Endothelial cell (in vitro differentiated cells): ENCODE measurements at places on chromosomes 7 and 10. TPM values are rescaled to one million over a fixed set of nuclear protein-coding genes. Genes with fewer than 3 reads are reported as not detected.

The GIMAP5 gene
- 220 TPM for total RNA-seq

The CFAP43 gene
- total RNA-seq, result 0.56 TPM

The OR2A12 gene
- not detected for total RNA-seq

The HOXA6 gene
- not detected for total RNA-seq

The CYP51A1 gene
- 109 TPM for total RNA-seq

The TMEM270 gene
- total RNA-seq, result not detected

The ATAD1 gene
- 38.0 TPM for total RNA-seq

The IMPDH1 gene
- 7.5 TPM for total RNA-seq

DNA sequence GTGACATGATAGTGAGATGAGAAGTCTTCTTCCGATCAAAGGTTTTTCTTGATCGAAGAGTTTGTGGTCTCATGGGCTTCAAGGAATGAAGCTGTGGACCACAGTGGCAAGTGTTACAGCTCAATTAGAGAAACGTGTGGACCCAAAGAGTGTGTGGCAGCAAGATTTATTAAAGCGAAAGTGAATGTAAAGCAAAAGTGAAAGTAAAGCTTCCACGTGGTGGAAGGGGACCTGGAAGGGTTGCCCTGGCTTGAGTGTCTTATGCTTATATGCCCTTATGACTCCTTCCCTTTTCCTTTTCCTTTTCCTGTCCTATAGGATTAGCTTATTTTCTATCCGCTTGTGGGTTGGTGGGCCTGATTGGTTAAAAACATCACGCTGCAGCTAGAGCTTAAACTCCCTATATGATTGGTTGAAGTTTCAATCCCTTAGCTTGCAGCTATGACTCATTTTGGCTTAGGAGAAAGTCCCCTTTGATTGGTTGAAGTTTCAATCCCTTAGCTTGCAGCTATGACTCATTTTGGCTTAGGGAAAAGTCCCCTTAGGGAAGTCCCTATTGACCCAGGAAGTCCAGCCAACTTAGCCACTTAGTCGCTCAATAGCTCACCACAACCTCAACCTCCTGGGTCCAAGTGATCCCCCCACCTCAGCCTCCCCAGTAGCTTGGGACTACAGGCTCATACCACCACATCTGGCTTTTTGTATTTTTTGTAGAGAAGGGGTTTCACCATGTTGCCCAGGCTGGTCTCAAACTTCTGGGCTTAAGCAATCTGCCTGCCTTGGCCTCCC is 34.7 kb downstream of the MRPS24 start:
- H3K27me3 ChIP-seq, result peaks cover 2% of the 10 kb centered on the region
- no peaks in the 10 kb centered on the region for H3K36me3 ChIP-seq
- H3K27ac ChIP-seq, result no peak overlapping the region
- no peak overlapping the region for H3K4me3 ChIP-seq

DNA sequence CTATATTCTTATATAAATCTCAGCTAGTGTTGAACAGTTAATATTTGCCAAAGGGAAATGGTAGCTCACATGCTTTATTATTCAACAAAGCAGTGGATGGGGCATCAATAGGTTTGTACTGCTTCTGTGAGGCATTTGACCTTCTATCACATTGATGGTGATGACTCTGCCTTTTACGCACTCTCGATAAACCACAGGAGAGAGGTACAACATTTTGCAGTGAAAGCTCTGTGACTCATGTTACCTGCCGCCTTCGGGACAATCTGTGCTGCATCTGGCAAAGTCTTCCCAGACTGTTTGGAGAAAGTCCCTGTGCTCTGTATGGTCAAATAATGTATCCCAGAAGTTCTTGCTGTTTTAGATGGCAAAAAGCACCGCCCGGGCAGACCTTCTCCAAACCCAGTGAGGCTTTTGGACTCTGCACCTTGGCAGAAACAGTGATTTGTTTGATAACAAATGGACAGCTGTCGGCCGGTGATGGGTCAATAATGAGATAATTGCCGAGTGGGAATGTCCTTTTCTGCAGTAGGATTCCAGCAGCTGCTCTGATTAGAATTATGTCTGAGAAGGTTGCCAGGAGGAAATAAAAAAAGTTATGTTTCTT is 61.0 kb downstream of the PLPP4 start:
- no peaks in the 10 kb centered on the region for H3K4me1 ChIP-seq
- no peaks in the 10 kb centered on the region for H3K27me3 ChIP-seq
- no peak for DNase-seq
- H3K4me3 ChIP-seq, result no peak overlapping the region

GRCh38 chr10:120453886-120454285 is 3.1 kb upstream of the PLPP4 start:
- peaks cover 4% of the 10 kb centered on the region for H3K4me1 ChIP-seq
- no peak for DNase-seq
- no peak overlapping the region for H3K4me3 ChIP-seq
- no peak overlapping the region for H3K27ac ChIP-seq
- peaks cover 10% of the 10 kb centered on the region for H3K27me3 ChIP-seq

GRCh38 chr7:137146012-137146455 is 197.5 kb downstream of the PTN start:
- DNase-seq, result no peak
- no peaks in the 10 kb centered on the region for H3K27me3 ChIP-seq
- no peak overlapping the region for H3K4me3 ChIP-seq
- H3K36me3 ChIP-seq, result no peaks in the 10 kb centered on the region
- no peak overlapping the region for H3K27ac ChIP-seq

- peaks cover 10% of the 10 kb centered on the region for H3K4me1 ChIP-seq
- H3K27me3 ChIP-seq, result no peaks in the 10 kb centered on the region
- no peak overlapping the region for H3K27ac ChIP-seq
- no peak for DNase-seq
- H3K4me3 ChIP-seq, result no peak overlapping the region
Measured at GRCh38 chr7:85074016-85074415, 112.8 kb downstream of the SEMA3D start.

DNA sequence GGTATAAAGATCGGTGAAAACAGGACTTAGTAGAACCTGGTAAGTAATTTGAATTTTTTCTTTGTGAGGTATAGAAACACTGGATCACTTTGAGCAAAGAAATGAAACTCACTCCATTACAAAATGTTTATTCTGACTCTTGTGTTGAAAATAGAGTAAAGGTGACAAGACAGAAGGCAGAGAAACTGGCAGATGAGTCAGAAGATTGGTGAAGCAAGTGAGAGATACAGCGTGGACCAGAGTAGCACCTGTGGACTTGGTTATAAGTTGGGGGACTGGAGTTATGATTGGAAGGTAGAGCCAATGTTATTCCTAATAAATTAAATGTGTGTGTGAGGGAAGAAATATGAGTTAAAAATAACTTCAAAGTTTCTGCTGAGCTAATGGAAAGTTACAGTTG is 620.9 kb downstream of the ZWINT start:
- no peaks in the 10 kb centered on the region for H3K27me3 ChIP-seq
- no peak overlapping the region for H3K4me3 ChIP-seq
- no peak overlapping the region for H3K27ac ChIP-seq
- H3K4me1 ChIP-seq, result no peaks in the 10 kb centered on the region

- peaks cover 3% of the 10 kb centered on the region for H3K4me1 ChIP-seq
- no peak overlapping the region for H3K4me3 ChIP-seq
- DNase-seq, result no peak
- no peaks in the 10 kb centered on the region for H3K36me3 ChIP-seq
Measured at GRCh38 chr7:2700141-2700850, 12.3 kb downstream of the AMZ1 start.

DNA sequence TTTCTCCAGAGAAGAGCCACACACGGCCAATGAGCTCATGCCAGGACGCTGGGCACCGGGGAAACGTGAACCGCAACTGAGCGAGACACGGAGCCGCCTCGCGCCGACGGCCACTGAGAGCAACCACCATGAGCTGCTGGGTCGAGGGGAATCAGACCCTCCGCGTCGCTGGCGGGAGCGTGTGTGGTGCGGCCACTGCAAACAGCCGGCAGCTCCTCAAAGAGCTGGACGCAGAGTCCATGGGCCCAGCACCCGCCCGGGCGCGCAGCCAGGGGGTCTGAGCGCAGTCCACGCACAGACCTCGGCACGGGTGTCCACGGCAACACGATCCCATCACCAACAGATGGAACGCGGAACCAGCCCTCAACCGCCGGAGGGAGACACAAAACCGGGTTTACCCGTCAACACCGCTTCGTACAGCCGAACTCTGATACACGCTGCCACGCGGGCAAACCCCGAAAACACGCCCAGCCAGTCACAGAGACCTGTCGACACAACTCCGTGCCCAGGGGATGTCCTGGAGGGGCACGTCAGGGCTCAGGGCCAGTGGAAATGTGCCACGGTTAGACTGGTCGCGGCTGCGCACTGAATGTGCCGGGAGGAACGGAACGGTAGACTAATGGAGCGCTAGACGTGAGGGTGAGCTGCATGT is 147.1 kb downstream of the ELFN1 start:
- DNase-seq, result no peak
- no peak overlapping the region for H3K27ac ChIP-seq
- H3K4me3 ChIP-seq, result no peak overlapping the region
- H3K27me3 ChIP-seq, result peaks cover 2% of the 10 kb centered on the region
- no peaks in the 10 kb centered on the region for H3K36me3 ChIP-seq

- no peak overlapping the region for H3K4me3 ChIP-seq
- no peak for DNase-seq
- H3K4me1 ChIP-seq, result peaks cover 21% of the 10 kb centered on the region
- H3K27me3 ChIP-seq, result no peaks in the 10 kb centered on the region
Measured at GRCh38 chr7:94060752-94061151, 56.6 kb upstream of the BET1 start.

- H3K27ac ChIP-seq, result no peak overlapping the region
- H3K36me3 ChIP-seq, result no peaks in the 10 kb centered on the region
- DNase-seq, result no peak
- H3K4me1 ChIP-seq, result no peaks in the 10 kb centered on the region
Measured at GRCh38 chr10:133217800-133218589, 12.0 kb upstream of the UTF1 start.

DNA sequence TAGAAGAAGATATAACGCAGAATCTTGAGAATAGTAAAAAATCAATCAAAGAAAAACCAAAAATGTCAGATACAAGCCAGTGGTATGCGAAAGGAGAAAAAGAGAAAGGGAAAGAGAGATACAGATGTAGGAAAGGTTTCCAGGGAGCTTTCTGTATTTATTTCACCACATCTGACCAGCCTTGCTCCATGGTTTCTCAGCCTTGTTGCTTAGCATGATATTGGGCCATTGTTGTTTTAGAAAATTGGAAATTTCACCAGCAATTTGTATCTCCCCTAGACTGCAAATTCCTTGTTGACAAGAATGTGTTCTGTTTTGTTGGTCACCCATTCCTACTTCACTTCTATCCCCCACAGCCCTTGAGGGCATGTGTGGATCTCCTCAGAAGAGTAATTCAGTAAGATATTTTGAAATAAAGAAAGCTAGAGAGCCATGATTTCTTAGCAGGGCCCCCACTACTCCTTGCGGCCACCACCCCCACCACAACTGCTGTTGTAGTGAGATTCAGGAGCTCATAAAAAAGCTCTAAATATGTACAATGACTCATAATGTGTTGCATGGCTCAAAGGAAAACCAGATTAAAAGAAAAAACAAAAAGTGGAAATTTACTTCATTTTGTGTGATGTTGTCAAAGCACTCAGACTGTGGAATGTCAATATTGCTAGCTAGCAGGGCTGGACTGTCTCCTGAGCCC is 138.7 kb downstream of the CHRM2 start:
- no peak overlapping the region for H3K27ac ChIP-seq
- H3K36me3 ChIP-seq, result no peaks in the 10 kb centered on the region
- H3K4me3 ChIP-seq, result no peak overlapping the region
- H3K4me1 ChIP-seq, result peaks cover 4% of the 10 kb centered on the region
- no peak for DNase-seq

DNA sequence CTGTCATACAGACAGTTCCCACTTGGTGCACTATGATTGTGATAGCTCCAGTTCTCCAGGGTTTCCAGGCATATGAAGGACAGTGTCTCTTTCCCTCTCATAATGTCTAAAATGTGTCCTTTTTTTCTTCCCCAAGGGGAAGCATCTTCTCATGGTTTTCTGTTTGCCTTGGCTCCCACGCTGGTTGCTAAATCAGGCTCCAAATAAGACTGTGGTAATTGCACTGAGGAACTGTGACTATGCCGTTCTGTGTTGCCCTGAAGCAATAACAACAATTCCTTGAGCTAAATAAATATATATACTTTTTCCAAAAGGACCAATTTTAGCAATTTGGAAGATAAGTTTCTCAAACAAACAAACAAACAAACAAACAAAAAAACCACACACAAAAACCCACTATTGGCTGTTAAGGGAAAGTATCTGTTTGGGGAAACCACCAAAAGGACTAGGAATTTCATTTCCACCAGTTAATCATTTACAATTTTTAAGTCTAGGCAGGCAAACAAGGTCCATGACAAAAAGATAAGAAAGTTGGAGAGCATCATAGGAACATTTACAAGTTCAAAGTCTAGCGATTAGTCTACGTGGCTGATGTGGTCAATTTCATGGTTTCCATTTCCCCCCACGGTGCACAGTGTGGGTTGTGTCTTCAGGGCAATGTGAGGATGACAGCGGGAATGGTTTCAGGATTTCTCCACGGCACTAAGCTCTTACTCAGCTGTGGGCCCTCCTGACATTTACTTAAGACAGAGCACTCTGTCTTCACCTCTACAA is 62.4 kb downstream of the THNSL1 start:
- no peaks in the 10 kb centered on the region for H3K36me3 ChIP-seq
- no peak overlapping the region for H3K4me3 ChIP-seq
- no peak for DNase-seq
- no peak overlapping the region for H3K27ac ChIP-seq

DNA sequence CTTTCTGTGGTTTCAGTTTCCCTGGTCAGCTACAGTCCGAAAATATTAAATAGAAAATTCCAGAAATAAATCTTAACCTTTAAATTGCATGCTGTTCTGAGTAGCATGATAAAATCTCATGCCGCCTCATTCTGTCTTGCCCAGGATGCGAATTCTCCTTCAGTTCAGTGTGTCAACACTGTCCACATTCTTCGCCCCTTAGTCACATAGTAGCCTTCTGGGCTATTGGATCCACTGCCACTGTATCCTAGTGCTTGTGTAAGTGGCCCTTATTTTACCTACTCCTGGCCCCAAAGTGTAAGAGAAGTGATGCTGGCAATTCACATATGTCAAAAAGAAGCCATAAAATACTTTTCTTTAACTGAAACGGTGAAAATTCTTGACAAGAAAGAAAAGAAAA is 129.6 kb downstream of the ZWINT start:
- no peaks in the 10 kb centered on the region for H3K4me1 ChIP-seq
- DNase-seq, result no peak
- H3K27me3 ChIP-seq, result no peaks in the 10 kb centered on the region
- H3K27ac ChIP-seq, result no peak overlapping the region
- no peak overlapping the region for H3K4me3 ChIP-seq

- no peaks in the 10 kb centered on the region for H3K27me3 ChIP-seq
- DNase-seq, result no peak
- H3K36me3 ChIP-seq, result no peaks in the 10 kb centered on the region
- no peak overlapping the region for H3K27ac ChIP-seq
- H3K4me3 ChIP-seq, result no peak overlapping the region
Measured at GRCh38 chr7:51246258-51247245, 70.1 kb downstream of the COBL start.
